ENCODE measurements at places on chromosomes 4 and X.

GRCh38 chrX:51694254-51694653 lies 11.6 kb upstream of the CENPVL2 start:
- no peak for DNase-seq

GRCh38 chr4:3402491-3403347 lies 39.0 kb upstream of the HGFAC start:
- no peak for DNase-seq

- no peak for DNase-seq
Observed at GRCh38 chrX:124328765-124329164, 3.7 kb upstream of the TEX13D start.

- no peak for DNase-seq
Observed at GRCh38 chrX:107484002-107484726, 34.7 kb downstream of the FRMPD3 start.

- no peak for DNase-seq
Observed at GRCh38 chrX:43753637-43754036, 97.5 kb downstream of the MAOA start.

- DNase-seq = no peak
Observed at GRCh38 chrX:14956813-14957582, 83.8 kb downstream of the MOSPD2 start.

- no peak for DNase-seq
Observed at GRCh38 chr4:76689145-76689817, 208.7 kb downstream of the SOWAHB start.

- DNase-seq = no peak
Observed at GRCh38 chr4:147591106-147591505, 26.1 kb upstream of the TMEM184C start.

DNA sequence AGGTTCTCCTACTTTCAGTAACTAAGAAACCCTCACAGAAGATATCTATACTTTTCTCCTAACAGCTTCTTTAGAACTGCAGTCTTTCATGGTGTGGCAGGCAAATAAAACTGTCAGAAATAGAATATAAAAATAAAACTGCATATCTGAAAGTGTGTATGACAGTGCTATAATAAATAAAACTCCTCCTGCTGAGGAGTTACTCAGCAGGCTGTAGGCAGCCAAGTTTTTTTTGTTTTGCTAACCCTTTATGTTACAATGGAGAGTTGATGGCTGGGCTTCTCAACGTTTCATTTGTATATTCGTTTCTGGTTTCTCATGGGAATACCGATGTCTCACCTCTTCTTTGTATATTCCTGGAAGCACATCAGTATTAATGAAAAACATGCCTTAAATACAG lies 18.2 kb upstream of the UGT2B10 start:
- DNase-seq = no peak

GRCh38 chrX:137562096-137562495 lies 3.8 kb upstream of the ZIC3 start:
- no peak for DNase-seq

GRCh38 chr4:146883070-146883469 lies 62.6 kb downstream of the TTC29 start:
- no peak for DNase-seq

GRCh38 chr4:169446824-169447223 lies 165.6 kb downstream of the NEK1 start:
- no peak for DNase-seq

DNA sequence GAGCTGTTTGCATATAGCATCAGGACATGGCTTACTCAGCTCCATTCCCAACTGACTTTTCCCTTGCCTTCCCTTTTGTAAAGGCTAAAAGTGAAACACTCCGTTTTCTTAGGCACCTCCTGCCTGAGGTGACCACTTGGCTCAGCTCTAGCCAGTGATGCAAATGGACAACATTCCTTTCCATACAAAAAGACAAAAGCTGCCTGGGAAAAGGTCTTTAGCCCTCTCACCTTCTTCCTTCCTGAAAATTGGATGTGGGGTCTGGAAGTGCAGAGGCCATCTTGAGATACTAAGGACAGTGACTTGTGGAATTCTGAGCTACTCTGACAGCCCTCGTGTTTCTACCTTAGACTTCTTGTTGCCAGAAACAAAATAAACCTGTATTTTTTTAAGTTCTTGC lies 27.7 kb upstream of the SFRP2 start:
- DNase-seq = no peak

DNA sequence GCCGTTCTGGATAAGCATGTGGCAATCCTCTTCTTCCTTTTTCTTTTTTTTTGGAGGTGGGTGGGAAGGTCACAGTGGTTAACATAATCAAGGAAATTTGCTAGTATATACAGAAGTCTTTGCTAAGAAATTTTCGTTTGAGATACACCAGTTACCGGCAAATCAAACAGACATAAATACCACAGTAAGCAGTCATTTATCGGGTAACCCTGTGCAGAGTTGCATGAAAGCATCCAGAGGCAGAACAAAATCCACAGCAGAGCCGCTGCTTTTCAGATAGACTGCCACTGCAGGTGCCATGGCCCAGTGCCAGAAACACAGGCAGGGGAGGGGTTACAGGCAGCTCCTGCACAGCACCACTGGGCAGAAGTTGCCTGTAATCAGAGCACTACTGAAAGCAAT lies 179.1 kb upstream of the MAB21L2 start:
- DNase-seq = peak; percentile 21

- DNase-seq = no peak
Observed at GRCh38 chrX:152136312-152136711, 2.1 kb downstream of the MAGEA10 start.

DNA sequence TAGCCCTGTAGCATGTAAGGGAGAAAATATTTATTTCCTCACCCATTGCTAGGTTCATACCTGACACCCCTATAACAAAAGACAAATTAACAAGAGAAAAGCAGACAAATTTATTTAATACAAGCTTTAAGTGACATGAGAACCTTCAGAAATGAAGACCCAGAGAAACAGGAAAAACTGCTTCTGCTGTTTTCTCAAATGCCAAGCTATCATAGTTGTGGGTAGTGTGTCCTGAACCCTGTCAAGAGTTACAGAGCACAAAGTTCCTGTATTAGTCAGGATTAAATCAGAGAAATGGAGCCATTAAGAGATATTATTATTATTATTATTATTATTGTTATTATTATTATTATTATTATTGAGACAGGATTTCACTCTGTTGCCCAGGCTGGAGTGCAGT lies 17.5 kb downstream of the CCDC160 start:
- no peak for DNase-seq

DNA sequence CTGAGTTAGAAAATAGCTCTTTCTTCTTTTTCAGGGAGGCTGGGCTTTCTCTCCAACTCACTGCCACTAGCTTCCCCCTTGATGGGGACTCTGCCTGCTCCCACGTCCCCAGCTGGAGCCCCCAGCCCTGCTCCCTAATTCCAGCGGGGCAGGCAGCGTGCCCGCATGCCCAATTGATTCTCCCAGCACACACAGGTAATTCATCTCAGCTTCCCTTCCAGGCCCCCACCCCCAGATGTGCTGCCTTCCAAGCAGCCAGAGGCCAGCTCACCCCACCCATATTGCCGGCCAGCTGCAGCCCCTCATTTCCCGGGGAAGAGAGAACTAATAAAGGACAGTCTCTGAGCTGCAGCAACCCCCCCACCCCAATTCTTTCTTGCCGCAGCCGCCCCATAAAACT lies 69.8 kb downstream of the EFNB1 start:
- DNase-seq = no peak

GRCh38 chrX:397575-397974 lies 10.9 kb upstream of the PPP2R3B start:
- DNase-seq = no peak

GRCh38 chrX:105822138-105823091 lies at the start of gene NRK:
NRK (plus strand) TSS chrX:105822539; CDS start chrX:105822846, 307 bp downstream.
- no peak for DNase-seq

DNA sequence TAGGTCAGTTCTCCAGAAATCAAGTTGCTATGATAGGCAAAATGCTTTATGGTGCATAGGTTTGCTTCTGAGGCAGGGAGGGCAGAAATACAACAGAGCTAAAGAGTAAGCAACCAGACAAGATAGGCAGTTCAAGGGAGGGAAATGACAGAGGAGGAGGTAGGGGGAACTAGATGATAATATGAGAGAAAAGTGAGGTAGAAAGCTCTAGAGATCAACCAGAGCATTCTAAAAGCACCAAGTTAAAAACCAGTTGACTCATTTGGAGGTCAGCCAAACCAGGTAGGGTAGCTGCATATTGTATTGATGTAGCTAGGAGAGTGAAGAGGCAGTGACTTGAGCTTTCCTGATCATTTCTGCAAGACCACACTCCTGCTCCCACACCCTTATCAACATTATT lies 49.0 kb upstream of the SLC16A2 start:
- no peak for DNase-seq

DNA sequence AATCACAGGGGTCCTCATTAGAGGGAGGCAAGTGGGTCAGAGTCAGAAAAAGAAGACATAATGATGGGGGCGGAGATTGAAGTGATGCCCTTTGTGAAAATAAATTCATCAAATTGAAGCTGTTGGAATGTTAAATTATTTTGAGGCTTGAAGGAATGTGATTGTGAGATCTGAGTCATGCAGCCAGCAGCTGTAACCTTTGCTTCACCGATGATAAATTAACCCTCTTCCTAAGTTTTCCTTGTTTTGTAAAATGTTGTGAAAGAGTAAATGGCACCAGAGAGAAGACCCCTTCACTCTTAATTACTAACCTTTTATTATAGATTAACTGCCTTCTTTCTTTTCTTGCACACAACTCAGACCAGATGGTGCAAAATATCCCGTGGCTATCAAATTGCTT lies 47.7 kb upstream of the FAM9A start:
- DNase-seq = no peak

Measured in nucleus accumbens (tissue), 56 donors.